Activated CD8-positive, alpha-beta memory T cell treated with anti-CD3 and anti-CD28 coated beads for 24 hours (primary cell): ENCODE measurements at places on chromosomes 1 and 21.

GRCh38 chr1:47780469-47780995 lies 216.7 kb downstream of the TRABD2B start:
- no peak for DNase-seq

DNA sequence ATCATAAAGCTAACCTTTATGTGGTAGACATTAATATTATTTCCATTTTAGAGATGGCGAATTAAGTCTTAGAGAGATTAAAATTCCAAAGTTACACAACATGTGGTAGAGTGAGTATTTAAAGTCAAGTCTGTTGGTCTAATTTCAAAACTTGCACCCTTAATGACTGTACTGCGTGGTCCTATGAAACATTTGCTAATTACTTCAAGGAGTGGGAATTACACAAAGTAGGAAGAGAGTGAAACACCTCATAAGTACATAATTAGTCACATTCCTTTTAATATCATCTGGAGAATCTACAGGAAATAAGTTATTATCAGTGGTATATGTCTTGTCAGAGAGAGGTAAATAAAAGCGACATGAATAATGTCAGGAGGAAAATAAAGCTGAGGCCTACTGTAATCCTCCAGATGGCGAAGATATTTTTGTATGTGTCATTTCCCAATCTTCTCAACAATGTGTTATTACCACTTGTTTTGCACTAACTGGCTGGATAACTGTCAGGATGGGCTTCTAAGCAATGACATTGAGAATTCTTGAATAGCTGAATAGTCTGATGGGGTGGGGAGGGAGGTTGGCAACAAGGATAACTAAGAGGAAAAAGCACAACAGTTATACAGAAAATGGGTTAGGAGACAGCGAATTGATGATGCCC lies 95.5 kb downstream of the TNFSF18 start:
- DNase-seq, result no peak

DNA sequence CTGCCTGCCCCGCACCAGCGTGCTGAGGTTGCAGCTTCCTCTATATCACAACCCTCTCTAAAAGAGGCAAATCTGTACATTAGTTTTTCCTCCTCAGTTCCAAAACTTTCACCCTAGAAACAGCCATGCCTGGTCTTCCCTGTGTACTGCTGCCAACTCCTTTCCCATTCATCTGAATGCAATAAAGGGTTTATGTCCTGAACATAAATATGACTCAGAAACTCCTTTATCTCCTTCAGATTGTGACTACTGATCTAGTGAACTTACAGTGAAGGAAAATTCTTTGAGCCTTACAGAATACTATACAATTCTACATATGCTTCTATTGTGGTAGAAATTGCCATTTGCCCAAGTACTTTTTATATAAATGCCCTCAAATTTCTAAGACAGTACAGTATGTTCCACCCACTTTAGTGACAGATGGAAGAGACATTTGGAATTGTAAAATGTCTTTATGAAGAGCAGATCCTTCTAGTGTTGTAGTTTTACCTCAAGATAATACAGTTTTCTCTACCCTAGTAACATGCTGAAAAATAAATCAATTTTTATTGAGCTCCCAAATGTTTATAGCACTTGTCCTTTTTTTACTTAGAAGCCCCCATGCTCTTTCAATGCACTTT lies 345.1 kb upstream of the SNX7 start:
- no peak for DNase-seq

DNA sequence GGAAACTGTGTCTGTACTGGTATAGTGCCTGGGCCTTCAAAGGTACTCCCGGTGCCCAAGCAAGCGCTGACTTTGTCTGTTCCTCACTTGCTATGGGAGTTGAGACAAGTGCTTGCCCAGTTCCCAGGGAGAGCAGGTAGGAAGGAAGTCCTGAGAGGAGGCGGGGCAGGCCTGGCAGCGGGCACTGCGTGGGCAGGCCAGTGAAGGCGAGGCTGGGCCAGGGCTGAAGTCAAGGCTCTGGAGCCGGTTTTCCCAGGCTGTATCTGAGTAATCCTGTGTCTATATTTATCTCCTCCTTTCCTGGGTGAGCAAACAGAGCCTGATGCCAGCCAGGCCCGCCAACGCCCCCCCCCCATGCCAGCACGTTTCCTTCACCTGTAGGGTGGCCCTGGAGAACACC lies 15.9 kb upstream of the EDN2 start:
- no peak for DNase-seq

DNA sequence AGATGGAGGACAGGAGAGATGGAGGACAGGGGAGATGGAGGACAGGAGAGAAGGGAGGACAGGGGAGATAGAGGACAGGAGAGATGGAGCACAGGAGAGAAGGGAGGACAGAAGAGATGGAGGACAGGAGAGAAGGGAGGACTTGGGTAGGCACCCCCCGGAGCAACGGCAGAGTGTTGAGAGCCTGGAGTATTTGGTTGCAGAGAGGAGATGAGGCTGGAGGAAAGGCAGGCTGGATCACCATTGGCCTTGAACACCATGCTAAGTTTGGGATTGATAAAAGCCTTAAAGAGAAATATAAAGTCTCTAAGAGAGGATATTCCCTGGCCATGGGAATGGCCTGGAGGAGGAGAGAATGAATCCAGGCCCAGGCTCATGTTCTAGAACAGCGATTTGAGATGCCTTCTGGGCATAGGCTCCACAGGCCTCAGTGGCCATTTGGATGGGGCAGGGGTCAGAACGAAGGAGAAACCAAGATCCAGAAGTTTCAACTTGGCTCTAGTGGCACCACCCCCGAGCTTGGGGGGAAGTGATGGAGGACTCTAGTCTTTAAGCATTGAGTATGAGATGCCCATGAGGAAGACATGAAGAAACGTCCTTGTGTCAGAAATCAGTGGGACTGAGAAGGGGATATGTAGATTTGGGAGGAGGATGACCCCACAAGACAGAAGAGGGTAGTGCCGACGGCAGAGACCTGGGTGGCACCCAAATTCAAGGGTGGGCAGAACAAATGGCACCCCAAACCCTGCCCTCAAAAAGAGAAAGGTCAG lies 47.9 kb upstream of the EDN2 start:
- DNase-seq, result no peak
